ENCODE measurements at places on chromosomes 4 and X.

DNA sequence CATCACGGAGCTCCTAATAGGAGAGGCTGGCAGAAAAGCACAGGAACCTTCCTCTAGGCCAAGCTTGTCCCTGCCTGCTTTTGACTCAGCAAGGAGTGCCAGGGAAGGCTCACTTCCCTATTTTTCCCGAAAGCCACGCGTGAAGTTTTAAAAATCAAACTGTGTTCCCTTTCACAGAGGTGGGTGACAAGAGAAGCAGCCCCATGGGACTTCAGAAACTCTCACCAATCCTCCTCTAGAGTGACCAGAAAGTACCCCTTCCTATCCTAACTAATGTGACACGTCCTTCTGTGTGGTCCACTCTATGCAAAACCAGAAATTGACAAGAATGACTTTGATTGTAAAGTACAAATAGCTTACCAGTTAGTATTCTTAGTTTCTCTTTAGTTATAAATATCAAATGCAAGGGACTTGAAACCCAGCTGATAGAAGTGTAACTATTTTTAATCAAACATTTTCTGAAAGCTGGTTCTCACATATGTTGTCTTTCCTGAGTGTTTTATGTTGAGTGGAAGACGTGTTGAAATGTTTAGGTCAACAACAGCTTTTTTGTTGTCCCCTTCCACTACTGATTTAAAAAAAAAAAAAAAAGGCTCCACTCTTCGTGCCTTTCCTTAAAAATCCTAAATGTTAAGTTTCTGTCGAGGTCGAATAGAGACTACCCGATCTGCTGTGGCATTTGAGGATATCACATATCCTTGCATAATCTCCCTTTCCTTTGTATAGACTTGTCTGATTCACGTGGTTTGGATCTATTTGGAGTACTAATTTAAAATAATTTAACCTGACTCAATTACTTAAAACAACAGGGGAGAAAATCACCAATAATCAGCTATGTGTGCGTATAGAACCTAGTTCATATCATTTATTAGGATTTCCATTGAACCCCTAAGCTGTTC is 42.1 kb downstream of the NFKB1 start:
- DNase-seq = no peak

DNA sequence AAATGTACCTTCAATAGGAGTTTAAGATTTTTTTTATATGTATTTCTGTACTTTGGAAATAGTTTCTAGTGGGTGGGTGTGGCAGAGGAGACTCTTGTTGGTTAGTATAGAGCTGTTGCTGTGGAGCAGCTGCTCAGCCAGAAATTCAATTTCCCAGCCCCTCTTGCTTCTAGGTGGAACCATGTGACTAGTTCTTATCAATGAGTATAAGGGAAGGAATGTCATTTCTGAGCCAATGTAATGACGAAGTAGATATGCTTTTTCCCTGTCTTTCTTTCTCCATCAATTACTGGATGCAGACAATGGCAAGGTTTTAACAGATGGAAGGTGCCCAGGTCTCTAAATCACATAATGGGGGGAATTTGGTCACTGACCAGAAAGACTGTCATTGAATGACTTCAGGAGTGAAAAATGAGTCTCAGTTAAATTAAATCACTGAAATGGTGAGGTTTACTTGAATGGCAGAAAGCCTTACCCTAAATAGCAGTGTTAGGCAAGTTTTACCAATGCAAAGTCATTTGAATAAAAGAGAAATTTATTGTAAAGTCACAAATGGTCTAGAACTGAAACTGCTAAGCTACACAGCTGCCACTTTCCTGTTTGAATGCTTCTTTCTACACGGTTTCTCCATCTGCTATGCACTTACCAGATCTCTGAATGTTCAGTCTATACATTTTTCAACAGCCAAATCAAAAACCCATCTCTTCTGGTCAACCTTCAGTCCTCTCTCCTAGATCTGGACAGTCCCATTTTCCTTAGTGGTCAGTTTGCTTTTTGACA is 795.4 kb upstream of the MAGEB2 start:
- no peak for DNase-seq

- DNase-seq = no peak
Measured at GRCh38 chrX:3451571-3451970, 105.1 kb upstream of the MXRA5 start.

- no peak for DNase-seq
Measured at GRCh38 chr4:128862608-128863311, 53.3 kb downstream of the JADE1 start.

DNA sequence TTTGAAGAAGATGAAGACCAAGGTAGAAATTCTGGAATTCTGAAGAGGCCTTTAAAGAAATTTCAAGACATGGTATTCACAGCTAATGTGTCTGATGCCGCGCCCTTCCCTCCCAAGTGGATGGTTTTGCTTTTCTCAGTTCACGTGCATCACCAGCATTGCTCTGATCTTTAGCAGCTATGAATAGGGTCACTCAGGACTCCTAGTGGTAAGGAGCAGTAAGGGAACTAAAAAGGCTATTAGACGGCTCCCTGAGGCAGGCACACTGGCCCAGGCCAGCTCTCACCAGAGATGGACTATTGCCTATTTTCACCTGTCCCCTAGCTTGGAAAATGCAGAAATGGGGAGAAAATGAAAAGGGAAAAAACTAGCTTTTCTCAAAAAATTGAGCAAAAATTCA is 447.5 kb upstream of the RASGEF1B start:
- DNase-seq = no peak

GRCh38 chr4:84232309-84233095 is 266.6 kb downstream of the NKX6-1 start:
- DNase-seq = no peak

GRCh38 chrX:39896951-39897740 is 200.6 kb downstream of the BCOR start:
- peak; percentile 85 for DNase-seq

DNA sequence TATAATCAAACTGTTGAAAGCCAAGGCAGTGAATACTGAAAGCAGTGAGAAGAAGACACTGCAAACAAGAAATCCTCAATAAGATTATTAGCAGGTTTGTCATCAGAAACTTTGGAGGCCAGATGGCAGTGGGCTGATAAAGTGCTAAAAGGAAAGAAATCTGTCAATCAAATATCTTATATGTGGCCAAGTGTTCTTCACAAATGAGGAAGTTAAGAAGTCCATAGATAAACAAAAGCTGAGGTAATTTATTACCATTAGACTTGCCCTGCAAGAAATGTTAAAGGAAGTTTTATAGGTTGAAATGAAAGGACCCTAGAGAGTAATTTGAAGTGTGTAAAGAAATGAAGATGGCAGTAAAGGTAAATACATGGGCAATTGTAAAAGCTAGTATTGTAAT is 586.6 kb downstream of the RAPGEF2 start:
- no peak for DNase-seq

- DNase-seq = no peak
Measured at GRCh38 chrX:152899111-152899873, 1.4 kb downstream of the ZNF185 start.

GRCh38 chrX:72027024-72027913 is 104.4 kb downstream of the RTL5 start:
- no peak for DNase-seq

DNA sequence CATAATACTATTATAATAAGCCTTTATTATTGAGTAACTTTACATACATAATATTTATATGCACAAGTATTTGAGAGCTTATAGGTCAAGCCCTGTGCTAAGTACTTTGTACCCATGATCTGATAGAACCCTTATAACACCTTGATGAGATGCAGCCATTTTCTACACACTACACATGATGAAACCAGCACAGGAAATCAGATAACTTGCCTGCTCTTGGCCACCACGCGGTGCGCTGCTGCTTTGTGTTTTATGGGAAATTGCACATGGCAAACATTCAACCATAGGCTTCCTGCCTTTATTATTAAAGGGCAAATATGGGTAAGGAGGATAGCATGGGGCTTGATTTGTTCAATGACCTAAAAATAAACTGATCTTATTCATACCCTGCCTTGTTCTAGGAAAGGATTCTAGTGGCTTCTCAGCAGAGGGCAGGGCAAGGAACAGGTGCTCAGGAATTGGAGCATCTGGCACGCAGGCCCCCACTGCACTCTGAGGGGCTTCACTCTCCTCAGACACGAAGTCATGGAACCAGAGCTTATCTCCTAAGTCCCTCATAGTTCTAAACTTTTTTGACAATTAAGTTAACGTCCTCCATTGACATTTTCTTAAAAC is 31.6 kb upstream of the NAP1L5 start:
- DNase-seq = no peak

GRCh38 chrX:85327060-85327333 is 52.5 kb downstream of the POF1B start:
- no peak for DNase-seq

GRCh38 chr4:83388313-83388676 is 53.6 kb upstream of the HPSE start:
- DNase-seq = no peak

- no peak for DNase-seq
Measured at GRCh38 chr4:68630371-68630770, 40.1 kb downstream of the UGT2B15 start.

GRCh38 chr4:92387459-92388069 is 83.8 kb downstream of the GRID2 start:
- DNase-seq = peak; percentile 2

DNA sequence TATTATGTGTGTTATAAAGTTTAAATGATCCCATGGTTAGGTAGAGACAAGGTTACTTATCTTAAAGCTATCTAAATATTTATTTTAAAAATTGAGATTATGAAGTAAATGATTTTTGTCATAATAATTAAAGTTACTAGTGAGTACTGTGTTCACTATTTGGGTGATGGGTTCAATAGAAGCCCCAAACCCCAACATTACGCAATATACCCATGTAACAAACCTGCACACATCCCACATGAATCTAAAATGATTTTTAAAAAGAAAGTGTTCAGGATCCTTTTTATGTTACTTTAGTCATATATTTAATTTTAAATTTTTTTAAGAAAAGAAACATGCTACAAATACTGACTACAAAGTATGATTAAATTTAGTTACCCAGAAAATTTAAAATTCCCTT is 193.9 kb downstream of the TLL1 start:
- no peak for DNase-seq

- no peak for DNase-seq
Measured at GRCh38 chr4:67365661-67366245, 179.6 kb downstream of the CENPC start.

DNA sequence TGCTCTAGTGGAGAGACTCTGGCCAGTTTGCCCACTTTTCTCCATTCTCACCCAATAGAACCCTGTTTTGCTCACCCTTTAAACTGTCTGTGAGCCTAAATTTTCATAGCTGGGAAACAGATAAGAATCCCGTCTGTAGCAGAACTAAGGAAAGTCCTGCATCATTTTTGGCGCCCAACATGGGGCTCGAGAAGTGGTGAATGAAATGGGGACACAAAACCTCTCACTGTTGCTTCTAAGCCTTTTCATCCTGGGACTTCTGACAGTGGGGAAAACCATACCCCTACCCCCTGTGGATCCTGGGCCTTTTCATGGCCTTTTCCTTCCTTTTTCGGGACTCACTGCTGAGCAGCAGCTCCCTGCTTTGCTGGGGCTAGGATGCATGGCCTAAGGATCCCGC is 189.9 kb downstream of the INPP4B start:
- DNase-seq = no peak

- no peak for DNase-seq
Measured at GRCh38 chrX:114906984-114907510, 110.4 kb downstream of the IL13RA2 start.

GRCh38 chr4:43238008-43238407 is 345.5 kb downstream of the GRXCR1 start:
- DNase-seq = no peak

GRCh38 chr4:119648398-119648797 is 19.8 kb upstream of the PDE5A start:
- no peak for DNase-seq

GRCh38 chr4:110188113-110188512 is 10.3 kb downstream of the ELOVL6 start:
- no peak for DNase-seq

GRCh38 chr4:159390648-159391047 is 287.8 kb downstream of the RAPGEF2 start:
- DNase-seq = no peak

DNA sequence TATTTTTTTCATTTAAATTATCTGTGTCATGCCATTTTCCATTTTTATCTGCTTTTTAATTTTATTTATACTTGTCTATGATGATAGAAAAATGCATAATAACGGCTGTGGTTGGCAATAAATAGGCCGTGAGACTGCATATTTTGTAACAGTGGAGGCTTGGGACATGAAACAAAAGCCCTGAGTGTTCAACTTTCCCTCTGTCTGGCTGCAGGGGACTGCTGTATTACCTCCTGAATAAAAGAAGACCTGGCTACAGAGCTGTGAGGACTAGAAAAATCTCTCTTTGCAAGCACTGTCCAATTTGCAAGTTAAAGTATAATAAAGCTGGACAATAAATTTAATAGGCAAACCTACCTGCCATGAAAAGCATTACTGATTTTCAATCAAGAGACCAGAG is 82.1 kb downstream of the MAGEB10 start:
- no peak for DNase-seq

- no peak for DNase-seq
Measured at GRCh38 chr4:150248181-150248580, 169.9 kb downstream of the DCLK2 start.

- DNase-seq = no peak
Measured at GRCh38 chrX:106588801-106589200, 23.0 kb upstream of the RADX start.

DNA sequence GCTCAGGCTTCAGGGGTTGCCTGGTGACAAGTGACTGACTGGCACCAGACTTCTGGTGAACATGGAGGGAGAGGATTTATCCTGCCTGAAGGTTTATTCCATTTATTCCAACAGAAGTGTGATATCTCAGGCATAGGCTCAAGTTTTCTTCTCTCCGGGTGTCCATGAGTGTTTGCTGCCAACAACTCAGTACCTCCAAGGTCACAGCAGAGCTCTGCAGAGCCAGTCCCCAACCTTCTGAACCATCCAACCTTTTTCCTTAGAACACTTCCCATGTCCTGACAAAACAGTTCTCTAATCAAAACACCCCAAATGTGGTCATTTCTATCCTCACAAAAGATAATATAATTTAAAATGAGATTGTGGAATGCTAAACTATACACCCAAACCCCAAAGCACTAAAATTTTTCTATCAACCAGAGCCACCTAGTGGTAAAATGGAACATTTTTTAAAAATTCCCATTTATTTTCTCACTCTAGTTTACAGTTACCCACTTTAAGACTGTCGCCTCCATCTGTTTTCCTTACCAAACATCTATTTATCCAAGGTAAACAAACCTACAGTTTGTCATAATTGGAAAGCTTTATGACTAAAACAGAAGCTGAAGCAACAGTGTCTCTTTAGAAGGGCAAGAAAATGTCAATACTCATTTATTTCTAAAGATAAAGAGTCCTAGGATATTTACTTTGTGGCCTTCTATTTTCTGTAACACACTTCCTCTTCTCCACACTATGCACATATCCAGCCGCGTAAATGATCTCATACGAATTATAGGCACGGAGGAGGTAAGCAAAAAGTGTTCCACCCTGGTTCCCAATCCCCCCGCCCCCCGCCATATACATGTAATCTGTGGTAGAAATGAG is 39.5 kb downstream of the TMEM154 start:
- DNase-seq = no peak
